ENCODE measurements at places on chromosomes 16 and 17. TPM values are rescaled to one million over a fixed set of nuclear protein-coding genes. Genes with fewer than 3 reads are reported as not detected.

The TMC8 gene
- polyA plus RNA-seq, result 3.3 TPM

The RRAD gene
- 27.6 TPM for polyA plus RNA-seq

The TRAPPC2L gene
- 191 TPM for polyA plus RNA-seq

The METTL2A gene
- 13.6 TPM for polyA plus RNA-seq

The CBFA2T3 gene
- polyA plus RNA-seq, result 1.5 TPM

The TBC1D26 gene
- 0.57 TPM for polyA plus RNA-seq

DNA sequence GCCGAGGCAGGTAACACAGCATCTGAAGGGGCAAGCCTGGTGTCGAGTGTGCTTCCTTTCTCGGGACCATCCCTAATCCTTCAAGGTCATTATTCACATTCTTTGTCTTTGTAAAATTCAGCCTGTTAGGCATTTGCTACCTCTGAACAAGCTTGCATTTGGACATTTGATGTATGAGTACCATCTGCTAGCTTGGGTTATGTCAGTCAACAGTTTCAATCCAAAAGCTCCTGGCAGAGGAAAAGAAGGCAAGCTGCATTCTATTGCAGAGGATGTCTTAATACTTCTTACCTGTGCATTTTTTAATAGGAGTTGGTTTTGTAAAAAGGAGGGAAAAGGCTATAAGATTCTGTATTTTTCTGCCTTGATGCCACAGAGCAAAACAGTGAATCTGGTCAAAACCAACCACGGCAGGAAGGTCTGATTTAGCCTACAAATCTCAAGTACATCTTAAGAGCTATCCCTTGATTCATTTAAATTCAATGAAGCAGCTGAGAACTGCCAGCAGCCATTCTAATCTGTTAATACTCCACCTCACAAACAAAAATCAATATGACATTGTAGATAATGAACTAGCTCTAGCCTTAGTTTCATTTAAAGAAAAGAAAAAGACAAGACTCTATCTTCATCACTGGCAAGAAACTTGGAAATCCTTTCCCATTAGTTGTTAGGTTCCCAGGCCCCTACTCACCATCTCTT is 39.0 kb downstream of the TEX2 start:
- DNase-seq, result no peak
- no peak overlapping the region for H3K27ac ChIP-seq
- no peaks in the 10 kb centered on the region for H3K27me3 ChIP-seq
- H3K4me3 ChIP-seq, result no peak overlapping the region

DNA sequence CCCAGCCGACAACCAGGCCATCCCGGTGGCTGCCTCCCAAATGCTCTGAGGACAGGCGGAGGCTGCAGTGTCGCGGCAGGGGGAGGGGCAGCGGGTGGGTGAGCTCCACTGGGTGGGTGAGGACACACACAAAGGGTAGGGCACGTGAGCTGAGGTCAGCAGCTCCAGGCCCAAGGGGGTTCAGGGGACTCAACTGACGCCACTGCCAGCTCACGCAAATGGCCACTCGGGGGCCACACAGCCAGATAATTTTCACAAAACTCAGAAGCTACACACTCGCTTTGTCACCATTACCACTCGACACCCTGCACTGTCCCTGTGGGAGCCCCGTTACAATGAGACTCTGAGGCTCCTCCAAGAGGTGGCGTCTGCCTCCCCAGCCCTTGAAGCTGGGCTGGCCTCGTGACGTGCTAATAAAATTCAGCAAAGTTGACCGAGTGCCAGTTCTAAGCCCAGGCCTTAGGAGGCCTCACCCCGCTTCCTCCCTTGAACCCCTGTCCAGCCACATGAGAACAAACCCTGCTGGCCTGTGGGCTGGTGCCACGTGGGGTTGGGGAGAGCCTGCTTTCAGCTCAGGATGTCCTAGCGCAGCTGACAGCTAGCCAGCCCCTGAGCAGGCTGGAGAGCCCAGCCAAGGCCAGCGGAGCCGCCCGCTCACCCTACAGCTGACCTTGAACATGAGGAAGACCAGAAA is 56.9 kb downstream of the RMI2 start:
- DNase-seq, result no peak
- no peak overlapping the region for H3K4me3 ChIP-seq
- no peaks in the 10 kb centered on the region for H3K36me3 ChIP-seq
- peaks cover 4% of the 10 kb centered on the region for H3K4me1 ChIP-seq
- no peak overlapping the region for H3K27ac ChIP-seq
- no peaks in the 10 kb centered on the region for H3K27me3 ChIP-seq

All from hepatocyte (in vitro differentiated cells).